RCC 7860 (cell line): ENCODE measurements at places on chromosomes 3 and 15.

GRCh38 chr3:61761694-61762430, 200.5 kb downstream of the PTPRG start:
- DNase-seq, result no peak

GRCh38 chr3:44104668-44105321, 136.9 kb upstream of the TOPAZ1 start:
- DNase-seq, result peak; percentile 73

GRCh38 chr3:131630807-131631206, 128.0 kb upstream of the MRPL3 start:
- no peak for DNase-seq

- no peak for DNase-seq
Observed at GRCh38 chr3:11807686-11808085, 39.0 kb downstream of the TAMM41 start.

DNA sequence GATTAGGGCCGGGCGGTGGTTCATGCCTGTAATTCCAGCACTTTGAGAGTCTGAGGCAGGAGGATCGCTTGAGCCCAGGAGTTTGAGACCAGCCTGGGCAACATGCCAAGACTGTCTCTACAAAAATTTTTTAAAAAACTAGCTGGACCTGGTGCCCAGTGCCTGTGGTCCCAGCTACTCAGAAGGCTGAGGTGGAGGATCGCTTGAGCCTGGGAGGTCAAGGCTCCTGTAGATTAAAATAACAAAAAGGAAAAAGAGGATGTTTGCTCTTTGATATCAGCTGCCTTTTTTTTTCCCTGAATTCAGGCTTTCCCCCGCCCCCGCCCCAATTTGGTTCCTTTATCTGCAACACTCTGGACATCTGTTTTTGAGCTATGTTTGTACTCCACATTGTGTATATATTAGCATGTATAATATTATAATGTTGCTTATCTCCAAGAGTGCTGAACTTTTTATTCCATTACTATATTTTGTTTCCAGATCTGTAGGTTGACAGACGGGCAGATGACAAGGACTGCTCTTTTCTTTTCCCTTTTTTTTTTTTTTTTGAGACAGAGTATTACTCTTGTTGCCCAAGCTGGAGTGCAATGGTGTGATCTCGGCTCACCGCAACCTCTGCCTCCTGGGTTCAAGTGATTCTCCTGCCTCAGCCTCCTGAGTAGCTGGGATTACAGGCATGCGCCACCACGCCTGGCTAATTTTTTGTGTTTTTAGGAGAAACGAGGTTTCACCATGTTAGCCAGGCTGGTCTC, 4.6 kb downstream of the SNAP23 start:
- DNase-seq, result no peak

- no peak for DNase-seq
Observed at GRCh38 chr3:14766428-14767244, 52.1 kb upstream of the FGD5 start.

DNA sequence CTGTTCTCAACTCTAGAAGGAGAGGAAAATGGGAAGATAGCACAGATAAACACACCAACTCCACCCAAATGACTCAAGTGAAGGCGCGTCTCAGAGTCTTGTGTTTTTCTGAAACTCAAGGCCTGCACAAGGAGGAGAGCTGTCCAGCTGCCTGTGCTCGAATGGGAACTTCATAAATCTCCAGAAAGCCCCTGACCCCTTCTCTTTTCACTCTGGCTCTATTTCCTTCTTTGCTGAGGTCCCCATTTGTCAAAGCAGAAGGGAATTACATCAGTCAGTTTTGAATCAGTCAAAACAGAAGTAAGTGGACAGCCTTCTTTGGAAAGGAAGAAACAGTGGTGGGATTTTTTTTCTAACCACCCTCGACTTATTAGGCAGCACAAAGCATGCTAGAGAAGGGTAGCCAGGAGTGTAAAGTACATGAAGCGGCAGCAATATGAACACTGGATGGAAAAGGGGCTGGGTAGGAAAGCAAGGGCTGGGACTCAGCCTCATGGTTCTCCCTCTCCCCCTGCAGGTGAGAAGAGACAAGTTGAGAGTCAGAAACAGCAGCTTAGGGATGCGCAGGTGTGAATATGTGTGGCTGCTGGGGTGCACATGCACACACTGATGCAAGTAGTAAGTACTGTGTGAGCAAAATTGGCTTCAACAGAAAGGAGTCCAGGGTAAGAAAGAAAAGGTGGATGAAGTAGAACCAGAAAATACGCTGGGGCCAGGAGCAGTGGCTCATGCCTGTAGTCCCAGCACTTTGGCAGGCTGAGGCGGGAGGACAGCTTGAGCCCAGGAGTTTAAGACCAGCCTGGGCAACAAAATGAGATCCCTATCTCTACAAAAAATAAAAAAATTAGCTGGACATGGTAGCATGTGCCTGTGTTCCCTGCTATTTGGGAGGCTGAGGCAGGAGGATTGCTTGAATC, 36.6 kb upstream of the MAGEF1 start:
- no peak for DNase-seq

GRCh38 chr3:3556078-3556477, 243.2 kb upstream of the LRRN1 start:
- DNase-seq, result no peak

GRCh38 chr3:42803414-42804105, 730 bp downstream of the HIGD1A start:
- no peak for DNase-seq

DNA sequence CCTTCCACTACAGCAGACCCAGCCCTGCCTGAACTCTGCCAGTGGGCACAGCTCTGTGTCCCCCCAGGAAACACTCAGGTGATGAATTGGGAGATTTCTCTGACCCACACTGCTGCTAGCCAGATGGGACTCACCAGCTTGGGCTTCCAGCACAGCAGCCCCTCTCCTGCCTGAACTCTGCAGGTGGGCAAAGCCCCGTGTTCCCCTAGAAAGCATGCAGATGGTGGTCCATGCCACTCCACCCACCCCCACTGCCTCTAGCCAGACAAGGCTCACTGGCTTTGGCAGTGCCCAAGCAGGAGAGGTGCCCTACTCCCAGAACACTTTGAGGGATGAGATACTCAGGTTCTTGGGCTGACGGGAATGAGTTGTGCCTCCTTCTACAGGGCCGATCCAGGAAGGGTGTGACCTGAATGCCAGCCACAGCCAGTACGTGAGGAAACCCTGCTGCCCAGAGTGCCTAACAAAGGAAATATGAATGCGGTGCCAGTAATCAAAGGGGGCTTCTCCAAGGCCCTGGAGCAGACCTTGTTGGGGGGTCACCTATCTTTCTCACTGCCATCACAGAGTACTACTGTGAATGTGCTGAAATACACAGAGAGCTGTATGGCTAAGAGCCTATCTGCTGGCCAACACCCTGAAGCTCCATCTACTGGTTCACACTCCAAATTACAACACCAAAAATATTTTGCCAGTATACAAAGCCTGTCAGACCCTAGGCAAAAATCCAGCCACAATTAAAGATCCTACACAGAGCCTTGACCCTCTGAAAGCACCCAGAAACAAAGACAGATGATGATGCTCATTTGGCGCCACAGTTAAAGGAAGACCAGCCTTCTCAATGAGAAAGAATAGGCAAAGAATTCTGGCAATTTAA, 61.9 kb downstream of the BTLA start:
- DNase-seq, result peak; percentile 23

GRCh38 chr15:28105793-28106192, 6.7 kb upstream of the OCA2 start:
- no peak for DNase-seq

DNA sequence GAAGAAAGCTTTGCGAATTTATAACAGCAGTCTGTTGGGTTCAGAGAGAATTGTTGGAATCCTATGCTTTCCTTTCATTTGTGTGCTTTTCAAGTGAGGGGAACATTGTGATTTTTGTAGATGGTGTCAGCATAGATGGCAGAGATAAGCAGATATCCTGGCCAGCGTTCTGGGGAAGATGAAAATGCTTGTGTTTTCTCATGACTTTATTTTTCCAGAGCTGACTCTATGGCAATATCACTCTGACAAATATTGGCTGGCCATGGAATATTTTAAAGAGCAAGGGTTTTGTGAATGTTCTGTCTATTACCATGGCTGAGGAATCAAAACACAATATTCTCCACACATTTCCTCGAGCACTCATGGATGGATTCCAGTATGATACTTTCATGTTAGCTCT, 108.8 kb downstream of the MITF start:
- DNase-seq, result no peak

DNA sequence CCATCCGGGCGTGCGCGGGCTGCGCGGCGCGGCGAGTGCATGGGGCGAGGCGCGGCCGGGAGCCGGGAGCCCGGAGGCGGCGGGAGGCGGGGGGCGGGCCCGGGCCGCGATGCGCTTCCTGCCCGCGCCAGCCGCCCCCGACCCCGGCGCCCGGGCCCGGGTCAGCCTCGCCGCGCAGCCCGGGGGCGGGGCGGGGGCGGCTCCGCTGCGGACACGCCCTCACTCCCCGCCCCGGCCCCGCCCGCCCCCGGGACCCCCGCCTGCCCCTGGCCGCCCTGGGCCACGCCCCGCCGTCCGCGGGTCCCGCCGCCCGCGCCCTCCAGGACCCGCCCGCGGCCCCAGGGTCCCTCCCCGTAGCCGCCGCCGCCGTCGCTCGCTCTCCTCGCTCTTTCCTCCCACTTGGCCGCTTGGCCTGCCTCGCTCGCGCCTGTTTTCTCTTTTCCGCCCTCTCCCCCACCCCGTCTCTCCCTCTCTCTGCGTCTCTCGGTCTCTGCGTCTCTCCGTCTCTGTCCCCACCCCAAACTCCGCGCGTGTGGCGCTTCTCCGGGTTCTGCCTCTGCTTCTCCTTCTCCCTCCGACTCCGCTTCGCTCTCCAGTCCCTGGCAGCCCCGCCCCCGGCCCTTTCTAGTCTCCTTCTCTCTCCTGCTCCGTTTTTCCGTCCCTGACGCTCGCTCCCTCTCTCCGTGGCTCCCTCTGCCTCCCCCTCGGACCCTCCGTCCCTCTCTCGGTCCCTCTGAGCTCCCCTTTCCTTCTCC, at the start of gene PLXND1:
TSS of gene PLXND1 (minus strand) at position 41 of the 755 bp plus-strand sequence. CDS start at position 4, 37 bp downstream.
- DNase-seq, result no peak

DNA sequence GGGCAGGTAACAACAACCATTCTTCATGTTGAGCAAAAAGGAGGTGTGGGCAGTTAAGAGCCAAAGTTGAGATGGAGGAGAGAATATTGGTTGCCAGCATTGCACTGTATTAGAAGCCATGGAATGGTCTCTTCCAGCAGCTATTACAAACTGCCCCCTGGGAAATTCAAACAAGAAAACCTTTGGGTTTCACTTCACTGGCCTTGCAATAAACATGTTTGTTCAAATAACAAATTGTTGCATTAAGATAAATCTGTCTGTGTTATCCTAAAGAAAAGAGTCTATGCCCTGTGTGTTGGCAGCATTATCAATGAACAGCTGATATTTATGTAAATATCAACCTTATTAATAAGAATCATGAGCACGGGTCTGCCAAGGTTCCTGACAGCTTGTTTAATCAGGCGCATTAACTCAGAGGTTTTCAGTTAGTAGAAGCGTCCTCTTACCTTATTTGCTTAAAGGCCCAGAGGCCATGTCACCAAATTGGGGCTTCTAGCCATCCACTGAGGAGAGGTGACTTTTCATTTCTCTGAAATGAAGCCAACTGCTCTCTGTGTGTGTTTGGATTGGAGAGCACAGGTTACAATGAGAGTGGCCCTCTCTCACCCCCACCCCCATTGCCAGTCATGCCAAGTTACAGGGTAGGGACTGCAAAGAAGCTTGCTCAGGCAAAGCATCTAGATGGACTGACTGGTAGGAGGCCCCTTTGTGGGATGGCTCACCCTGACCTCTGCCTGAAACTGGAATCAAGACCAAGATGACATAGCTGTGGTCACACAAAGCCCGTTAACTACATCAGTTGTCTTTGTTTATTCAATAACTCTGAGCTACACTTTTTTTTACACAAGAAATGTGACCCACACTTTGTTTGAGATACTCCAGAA, 10.5 kb downstream of the FILIP1L start:
- peak; percentile 90 for DNase-seq

GRCh38 chr3:97835761-97836160, 13.9 kb downstream of the CRYBG3 start:
- DNase-seq, result no peak

DNA sequence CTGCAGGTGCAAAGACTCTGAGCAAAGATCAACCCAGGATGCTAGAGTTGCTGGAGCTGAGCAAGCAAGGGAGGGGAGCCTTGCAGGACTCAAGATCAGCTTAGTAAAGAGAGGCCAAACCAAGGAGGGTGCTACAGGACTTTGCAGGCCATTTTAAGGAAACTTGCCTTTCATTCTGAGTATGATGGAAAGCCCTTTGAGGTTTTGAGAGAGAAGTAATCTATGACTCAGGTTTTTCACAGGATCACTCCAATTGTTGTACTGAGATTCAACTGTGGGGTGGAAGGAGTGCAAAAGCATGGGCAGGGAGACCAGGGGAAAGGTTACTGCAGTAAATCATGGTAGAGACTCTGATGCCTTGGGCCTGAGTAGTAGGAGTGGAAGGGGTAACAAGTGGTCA, 260.4 kb upstream of the GPR149 start:
- no peak for DNase-seq
